Osteocyte (in vitro differentiated cells): ENCODE measurements at places on chromosomes 4 and X.

DNA sequence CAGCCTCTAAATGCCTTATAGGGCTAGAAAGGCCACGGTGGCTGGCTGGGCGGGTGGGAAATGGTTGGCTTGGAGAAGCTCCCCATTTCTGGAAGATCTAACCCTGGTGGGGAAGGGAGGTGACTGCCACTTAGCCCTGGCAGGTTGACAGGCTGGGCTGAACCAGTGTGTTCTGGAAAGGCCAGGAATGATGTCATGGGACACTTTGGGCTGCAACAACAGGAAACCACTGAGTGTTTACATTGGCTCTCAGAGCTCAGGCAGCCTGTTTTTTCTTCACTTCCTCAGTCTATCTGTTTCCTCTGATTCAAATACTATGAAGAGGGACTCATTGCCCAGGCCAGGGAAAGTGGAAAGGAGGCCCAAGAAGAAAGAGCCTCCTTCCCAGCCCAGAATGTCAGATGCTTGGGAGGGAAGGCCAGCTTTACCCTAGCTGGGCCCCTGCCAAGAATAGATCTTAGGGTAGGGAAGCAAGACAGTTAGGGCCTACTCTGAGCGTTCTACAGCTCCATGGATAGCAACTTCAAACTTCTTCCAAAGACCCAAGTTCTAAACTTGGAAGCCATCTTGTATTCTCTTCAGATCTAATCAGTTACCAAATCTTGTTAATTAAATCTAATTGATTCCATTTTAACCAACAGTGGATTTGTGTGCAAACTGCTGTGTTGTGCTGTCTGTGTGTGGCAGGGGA is 65.8 kb upstream of the MSN start:
- no peaks in the 10 kb centered on the region for H3K27me3 ChIP-seq
- H3K36me3 ChIP-seq, result no peaks in the 10 kb centered on the region
- peak overlapping the region; percentile 93 for H3K27ac ChIP-seq
- no peak overlapping the region for H3K4me3 ChIP-seq

DNA sequence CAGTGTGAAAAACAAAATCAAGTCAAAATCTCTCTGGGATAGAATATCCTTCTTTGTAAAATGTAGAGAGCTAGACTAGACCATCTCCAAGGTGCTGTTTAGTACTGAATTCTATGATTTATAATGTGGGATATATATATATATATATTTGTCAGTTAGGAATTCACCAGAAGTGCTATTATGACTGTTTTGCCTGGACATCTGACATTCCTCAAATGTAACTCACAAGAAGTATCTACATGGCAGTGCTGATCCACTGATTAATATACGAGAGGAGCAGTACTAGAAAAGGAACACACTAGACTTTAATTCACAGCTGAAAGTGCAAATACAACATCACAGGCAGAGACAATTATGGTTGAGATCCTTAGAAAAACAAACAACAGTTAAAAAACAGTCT is 208.9 kb downstream of the GBA3 start:
- H3K27me3 ChIP-seq, result peaks cover 3% of the 10 kb centered on the region
- H3K4me1 ChIP-seq, result peaks cover 5% of the 10 kb centered on the region
- no peak for DNase-seq
- no peak overlapping the region for H3K27ac ChIP-seq

DNA sequence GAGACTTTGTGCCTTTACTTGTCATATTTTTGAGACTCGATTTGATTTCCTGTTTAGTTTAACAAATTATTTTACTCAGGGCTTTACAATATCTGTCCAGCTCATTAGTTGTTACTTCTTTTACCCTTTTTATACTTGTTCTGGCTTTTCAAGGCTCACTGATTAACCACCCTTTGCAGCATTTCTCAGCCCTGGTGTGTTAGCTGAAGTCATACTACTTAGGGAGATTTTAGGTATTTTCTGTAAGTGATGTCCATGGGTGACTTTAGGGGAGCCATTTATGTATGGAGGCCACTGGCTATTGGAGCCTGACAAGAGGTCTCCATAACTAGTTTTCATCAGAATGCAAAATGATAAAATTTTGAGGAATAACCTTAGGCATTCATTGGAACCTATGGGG is 147.2 kb downstream of the RPA4 start:
- H3K4me3 ChIP-seq, result no peak overlapping the region
- H3K27ac ChIP-seq, result no peak overlapping the region
- no peaks in the 10 kb centered on the region for H3K36me3 ChIP-seq
- no peaks in the 10 kb centered on the region for H3K27me3 ChIP-seq
- H3K4me1 ChIP-seq, result no peaks in the 10 kb centered on the region
- no peak for DNase-seq

GRCh38 chrX:133884430-133885394 is 100.7 kb downstream of the GPC3 start:
- H3K36me3 ChIP-seq, result no peaks in the 10 kb centered on the region
- no peak overlapping the region for H3K4me3 ChIP-seq
- H3K27ac ChIP-seq, result no peak overlapping the region

DNA sequence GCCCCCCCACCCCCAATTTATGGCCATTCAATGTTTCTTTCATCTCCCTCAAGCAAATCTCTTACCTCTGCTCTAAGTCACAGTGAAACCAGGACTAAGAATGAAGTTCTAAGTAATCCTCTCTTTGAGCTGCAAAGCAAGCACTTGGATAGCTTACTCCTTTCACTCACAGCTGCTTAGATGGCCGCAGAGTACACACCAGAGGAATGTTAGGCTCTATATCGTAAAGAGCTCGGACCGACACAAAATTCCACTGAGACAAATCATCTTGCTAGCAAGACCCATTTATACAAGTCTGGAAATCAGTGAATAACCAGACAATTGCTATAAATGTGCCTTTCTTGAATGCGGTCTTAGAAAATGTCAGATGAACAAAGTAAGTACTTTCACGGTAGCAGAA is 135.0 kb downstream of the IDS start:
- H3K4me1 ChIP-seq, result no peaks in the 10 kb centered on the region
- H3K36me3 ChIP-seq, result no peaks in the 10 kb centered on the region
- H3K27me3 ChIP-seq, result no peaks in the 10 kb centered on the region
- H3K27ac ChIP-seq, result no peak overlapping the region
- no peak overlapping the region for H3K4me3 ChIP-seq
- no peak for DNase-seq

GRCh38 chr4:98566361-98567008 is 91.9 kb downstream of the TSPAN5 start:
- H3K27ac ChIP-seq, result peak overlapping the region; percentile 59
- DNase-seq, result no peak
- H3K4me1 ChIP-seq, result peaks cover 71% of the 10 kb centered on the region
- H3K4me3 ChIP-seq, result no peak overlapping the region
- H3K27me3 ChIP-seq, result no peaks in the 10 kb centered on the region
- peaks cover 2% of the 10 kb centered on the region for H3K36me3 ChIP-seq

- peak overlapping the region; percentile 68 for H3K27ac ChIP-seq
- H3K36me3 ChIP-seq, result no peaks in the 10 kb centered on the region
- peak; percentile 44 for DNase-seq
- no peak overlapping the region for H3K4me3 ChIP-seq
- H3K27me3 ChIP-seq, result no peaks in the 10 kb centered on the region
Measured at GRCh38 chr4:153413842-153414241, 52.3 kb upstream of the TMEM131L start.

- no peak overlapping the region for H3K27ac ChIP-seq
- no peaks in the 10 kb centered on the region for H3K27me3 ChIP-seq
- DNase-seq, result no peak
Measured at GRCh38 chrX:135193740-135194139, 22.5 kb upstream of the CT55 start.

DNA sequence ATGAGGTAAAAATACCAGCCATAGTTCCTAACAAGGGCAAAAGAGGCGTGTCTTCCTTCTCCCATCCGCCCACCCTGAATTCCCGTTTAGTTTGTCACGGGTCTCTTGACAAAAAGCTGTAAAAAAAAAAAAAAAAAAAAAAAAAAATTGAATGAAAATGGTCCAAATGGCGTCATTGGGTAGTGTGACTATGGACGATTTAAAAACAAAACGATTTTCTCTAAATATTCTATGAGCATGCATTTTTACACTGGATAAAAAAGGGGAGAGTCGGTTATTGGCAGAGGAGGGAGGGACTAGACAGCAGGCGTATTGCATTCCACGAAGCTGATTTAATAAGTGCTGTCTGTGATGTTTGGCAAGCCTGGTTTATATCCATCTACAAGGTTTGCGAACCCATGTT is at the start of gene FAM133A:
Gene FAM133A (plus strand): TSS at position 338 of the 403 bp plus-strand sequence. CDS start 35,214 bp downstream, outside the sequence.
- no peaks in the 10 kb centered on the region for H3K36me3 ChIP-seq
- peaks cover 20% of the 10 kb centered on the region for H3K4me1 ChIP-seq
- no peak for DNase-seq
- peaks cover 13% of the 10 kb centered on the region for H3K27me3 ChIP-seq
- peak within 1 kb of the TSS; percentile 92 for H3K4me3 ChIP-seq
